ENCODE measurements at places on chromosomes 3 and 15.

DNA sequence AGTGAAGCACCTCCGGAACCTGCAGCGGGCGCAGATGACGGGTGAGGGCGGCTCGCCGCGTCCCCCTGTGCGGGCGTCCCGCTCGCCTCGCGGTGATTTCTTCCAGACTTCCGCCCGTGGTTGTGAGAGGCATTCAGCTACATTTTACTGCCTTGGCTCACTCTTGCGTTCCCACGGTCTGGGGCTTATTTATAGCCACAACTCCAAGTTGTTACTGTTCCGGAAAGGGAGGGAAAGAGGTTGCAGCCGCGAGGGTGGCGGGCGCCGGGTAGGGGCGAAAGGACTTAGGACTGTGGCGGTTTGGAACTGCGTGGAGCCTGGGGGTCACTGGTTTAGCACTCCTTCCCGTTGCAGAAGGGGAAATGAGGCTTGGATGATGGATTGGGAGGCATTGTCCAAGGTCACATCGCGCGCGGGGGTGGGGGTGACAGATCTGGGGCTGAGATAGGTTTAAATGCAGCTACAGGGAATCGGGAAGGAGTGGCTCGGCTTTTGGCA, 1.1 kb downstream of the HES1 start:
- DNase-seq = no peak

DNA sequence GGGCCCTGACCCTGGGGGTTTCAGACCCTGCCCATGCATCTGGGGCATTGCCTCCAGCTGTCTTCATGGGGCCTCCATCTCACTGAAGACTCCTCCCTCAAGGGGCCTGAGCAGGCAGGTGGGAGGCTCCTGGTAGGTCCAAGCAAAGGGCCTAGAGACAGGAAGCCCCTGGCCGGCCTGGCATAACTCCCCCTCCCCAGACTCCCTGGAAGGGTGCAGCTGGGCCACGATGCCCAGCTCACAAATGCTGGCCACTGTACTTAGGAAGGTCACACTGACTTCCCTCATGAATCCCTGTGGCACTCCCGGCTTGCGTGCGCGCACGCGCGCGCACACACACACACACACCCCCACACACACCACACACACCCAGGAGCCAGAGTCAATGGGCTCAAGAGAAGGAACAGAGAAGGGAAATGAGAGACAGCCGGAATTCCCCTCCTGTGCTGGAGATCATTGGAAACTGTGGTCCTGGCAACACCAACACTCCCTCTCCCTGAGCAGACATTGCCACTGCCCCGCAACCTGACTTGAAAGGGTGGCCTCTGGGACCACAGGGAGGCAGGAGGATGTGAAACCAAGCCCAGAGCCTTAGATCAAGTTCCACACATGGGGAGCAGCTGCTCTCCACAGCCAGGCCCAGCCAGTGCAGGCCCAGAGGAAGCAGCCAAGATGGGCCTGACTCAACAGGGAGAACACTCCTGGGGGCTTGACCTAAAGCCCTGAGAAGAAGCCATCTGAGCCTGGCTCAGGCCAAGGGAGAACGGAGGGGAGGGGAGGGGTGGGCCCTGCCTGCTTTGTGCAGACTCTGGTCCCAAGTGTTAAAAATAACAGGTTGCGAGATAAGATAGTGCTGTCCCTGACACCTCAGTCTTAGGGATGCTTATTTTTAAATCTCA, 69.7 kb downstream of the SCN5A start:
- no peak for DNase-seq

DNA sequence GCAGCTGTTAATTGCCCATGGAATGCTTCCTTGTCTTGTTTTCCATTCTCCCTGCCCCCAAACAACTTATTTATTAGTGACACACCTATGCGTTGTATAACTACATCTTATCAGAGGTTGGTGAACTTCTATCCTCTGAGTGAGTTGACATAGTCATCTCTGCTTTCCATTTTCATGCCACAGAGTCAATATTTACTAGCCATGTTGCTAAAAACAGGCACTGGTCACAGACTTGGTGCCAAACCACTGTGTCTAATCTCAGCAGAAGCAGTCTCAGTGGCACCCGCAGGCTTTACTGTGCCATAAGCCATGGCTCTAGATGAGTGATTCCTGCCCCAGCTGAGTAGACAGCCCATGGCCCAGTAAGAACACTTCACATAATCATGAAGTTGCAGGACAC, 26.5 kb downstream of the DAPK2 start:
- no peak for DNase-seq

DNA sequence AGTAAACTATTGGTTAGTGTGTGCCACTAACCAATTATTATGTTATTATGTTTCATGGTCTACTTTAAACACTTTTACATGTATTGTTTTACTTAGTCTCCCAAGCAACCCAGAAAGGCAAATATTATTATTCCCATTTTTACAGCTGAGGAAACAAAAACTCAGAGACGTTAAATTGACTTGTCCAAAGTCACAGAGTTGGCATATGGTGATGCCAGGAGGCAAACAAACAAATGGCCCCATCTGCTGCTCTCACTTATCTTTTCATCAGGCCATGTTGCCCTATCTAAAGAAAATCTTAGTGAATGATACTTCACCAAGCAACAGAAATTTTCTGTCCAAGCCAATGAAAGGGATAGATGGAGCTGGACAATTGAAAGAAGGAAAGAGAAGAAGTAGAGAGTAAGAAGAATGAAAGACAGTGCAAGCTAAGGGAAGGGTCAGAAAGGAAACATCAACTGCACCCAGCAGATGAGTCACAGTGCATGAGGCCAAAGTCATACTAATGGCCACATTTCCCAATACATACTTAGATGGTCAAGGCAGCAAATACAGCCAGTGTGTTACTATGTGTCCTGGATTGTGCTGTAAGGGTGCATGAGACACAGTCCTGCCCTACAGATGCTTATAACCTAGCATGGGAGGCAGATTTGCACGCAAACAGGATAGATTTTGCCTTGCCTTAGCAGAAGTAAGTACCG, 266.9 kb downstream of the KCNMB2 start:
- DNase-seq = no peak

DNA sequence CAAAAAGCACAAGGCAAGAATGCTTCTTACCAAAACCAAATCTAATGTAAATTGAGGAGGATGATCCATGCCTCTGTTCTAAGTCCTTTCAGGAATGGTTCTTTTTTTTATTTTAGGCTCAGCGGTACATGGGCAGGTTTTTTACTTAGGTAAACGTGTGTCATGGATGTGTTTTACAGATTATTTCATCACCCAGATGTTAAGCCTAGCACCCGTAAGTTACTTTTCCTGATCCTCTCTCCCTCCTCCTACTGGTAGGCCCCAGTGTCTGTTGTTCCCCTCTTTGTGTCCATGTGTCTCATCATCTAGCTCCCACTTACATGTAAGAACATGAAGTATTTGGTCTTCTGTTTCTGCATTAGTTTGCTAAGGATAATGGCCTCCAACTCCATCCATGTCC, 289.2 kb upstream of the THBS1 start:
- no peak for DNase-seq

GRCh38 chr15:42593143-42593542, 17.7 kb downstream of the STARD9 start:
- no peak for DNase-seq

DNA sequence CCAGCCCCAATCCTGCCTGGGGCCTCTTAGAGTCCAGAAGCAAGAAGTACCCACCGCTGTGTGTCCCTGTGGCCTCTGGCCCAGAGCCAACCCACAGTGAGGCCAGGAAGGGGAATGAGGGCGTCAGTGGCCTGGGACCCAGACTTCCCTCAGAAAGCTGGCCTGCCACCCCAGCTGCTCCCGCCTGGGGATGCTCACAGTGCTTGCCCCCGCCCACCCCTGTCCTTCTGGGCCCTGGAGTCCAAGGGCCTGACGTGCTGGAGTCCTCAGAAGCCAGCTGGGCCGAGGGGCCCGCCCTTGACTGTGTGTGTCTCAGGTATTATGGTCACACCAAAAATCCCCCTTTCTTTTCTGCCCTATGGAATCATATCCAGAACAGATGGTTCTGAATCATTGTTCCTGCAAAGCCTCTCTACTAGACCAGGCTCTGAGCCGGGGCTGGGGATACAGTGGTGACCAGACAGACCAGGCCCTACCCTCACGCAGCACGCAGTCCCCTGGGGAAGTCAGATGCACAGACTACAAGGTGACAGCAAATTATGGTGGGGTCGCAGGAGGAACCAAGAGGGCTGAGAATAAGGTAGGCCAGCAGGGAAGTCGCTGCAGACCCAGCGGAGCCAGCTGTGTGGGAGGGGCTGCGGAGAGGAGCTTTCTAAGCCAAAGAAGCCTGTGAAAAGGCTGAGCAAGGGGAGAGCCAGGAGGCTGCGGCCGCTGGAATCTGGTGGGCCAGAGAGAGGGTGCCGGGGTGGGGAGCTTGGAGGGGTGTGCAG, 99.1 kb downstream of the VGLL4 start:
- no peak for DNase-seq

DNA sequence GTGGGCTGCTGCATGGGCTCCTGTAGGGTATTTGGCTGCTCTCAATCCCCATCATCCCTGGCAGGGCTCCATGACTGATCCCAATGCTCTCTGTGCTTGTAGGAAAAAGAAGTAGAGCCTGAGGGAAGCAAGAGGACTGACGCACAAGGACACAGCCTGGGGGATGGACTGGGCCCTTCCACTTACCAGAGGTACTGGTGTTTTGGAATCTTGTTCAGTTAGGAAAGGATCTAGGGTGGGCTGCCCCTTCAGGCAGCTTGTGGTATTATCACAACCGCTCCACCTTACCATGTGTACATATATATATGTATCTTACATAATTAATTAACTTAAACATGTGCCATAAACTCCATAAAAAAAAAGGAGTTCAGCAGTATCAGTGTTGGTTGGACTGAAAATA, 1.3 kb downstream of the SLC28A2 start:
- DNase-seq = no peak

DNA sequence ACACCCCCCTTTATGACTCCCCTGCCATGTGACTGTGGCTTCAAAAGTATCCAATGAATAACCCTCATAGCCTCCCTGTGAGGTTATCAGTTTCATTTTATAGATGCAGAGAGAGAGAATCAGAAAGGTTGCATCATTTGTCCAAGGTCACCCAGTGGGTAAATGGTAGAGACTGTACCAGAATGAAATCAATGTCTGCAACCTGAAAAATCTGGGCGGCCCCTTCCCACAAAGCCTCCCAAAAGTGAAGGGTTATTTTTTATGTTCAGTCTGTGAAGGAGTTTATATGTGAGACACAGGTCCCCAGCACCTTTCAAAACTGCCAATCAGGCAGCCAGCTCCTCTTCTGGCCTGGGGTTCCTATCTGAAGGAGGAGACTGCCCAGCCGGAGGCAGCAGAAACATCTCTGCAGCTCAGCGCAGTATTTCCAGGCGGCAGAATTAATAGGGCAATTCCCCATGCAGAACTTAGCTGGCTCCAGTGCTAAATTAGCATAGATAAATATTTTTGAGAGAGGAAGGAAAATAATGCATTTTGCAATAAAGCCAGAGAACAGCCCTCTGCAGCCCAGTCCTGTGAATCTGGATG, 130.8 kb upstream of the PRR20G start:
- DNase-seq = no peak

DNA sequence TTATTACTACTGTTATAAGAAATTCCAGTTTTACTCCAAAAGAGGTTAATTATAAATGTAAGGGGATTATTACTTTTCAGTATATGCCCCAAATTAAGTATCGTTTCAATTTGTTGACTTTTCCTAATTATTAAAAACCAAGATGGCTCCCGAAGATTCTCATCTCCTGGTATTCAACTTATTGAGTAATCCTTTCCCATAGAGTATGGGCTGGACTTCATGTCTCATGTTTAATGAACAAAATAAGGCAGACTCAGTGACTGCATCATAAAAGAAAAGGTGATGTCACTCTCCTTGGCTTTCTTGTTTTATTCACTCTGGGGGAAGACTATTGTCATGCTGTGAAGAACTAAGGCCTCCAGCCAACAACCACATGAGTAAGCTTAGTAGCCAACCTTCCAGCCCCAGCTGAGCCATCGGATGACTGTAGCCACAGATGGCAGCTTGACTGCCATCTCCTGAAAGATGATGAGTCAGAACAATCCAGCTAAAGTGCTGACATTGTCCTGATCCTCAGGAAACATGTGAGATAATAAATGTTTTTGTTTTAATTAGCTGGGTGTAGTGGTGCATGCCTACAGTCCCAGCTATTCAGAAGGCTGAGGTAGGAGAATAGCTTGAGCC, 17.3 kb downstream of the IGF2BP2 start:
- DNase-seq = no peak

DNA sequence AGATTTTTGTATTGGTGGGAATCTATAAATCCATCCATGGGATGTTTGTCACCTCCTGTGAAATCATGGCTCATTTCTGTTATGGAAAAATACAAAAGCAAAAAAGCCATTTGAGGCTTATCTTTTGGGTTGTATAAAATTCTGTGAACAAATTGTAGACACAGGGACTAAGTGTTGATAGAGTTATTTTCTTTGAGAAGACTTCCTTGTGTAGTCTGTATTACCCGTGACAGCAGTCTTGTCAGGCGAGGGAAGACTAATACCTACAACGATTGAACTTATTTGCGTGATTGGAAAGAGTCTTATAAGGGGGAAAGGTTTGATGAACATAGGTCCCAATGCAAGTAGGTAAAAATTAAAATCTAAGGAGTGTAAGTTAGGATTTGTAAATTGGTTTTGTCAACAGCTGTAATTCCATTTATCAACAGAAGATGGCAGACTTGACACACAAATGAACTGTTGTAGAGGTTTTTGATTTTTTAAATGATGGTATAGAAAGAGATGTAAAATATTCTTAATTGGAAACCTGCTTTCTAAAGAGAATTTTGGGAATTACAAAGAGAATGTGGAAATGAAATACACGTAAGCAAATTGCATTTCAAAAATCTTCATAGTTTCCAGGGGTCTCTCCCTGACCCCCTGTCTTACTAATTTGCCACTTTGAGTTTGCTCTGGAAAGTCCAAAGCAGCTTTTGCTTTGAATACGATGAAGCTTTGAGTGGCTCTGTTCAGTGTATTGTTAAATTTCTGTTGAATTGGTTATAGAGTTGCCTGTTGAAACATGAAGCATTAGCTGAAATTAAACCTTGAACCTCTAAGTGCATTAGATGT, 33.2 kb downstream of the SLC25A26 start:
- no peak for DNase-seq

- DNase-seq = no peak
These were observed 15.7 kb downstream of the PDIA5 start for GRCh38 chr3:123082370-123083065.

- no peak for DNase-seq
These were observed 111.4 kb downstream of the DLG1 start for GRCh38 chr3:197186887-197187588.
